ENCODE measurements at places on chromosomes 12 and 14. TPM values are rescaled to one million over a fixed set of nuclear protein-coding genes. Genes with fewer than 3 reads are reported as not detected.

The ACOT4 gene
- total RNA-seq: 6.5 TPM

DNA sequence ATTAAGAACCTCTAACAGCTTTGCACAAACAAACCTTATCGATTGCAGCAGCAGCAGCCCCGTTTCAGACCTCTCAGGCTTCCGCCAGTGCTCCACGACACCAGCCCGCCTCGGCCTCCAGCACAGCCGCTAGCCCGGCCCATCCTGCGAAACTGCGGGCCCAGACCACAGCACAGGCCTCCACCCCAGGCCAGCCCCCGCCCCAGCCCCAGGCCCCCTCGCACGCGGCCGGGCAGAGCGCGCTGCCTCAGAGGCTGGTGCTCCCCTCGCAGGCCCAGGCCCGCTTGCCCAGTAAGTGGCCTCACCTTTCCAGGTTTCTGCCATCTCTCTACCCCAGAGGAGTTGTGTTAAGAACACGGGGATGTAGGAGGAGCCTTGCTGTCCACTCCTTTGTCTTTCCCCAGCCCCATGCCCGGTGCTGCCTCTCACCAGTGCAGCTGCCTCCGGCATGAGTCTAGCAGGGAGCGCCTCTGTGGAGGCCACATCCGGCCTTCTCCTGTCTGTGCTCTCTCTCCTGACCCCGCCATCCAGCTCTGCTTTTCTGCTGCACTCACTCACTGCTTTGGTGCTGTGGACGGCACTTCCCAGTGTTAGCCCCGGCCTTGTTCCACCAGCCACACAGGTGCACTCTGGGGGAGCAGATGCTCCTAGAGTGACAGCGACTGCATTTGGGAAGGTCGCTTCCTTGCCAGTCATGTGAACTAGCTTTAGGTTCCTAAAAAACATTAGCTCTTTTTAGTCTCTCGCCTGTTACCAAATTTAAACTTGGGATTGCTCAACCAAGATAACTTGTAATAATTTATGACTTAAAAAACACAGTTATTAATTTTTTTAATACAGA, 71.5 kb downstream of the EP400 start:
- DNase-seq: no peak

- no peak for DNase-seq
Measured at GRCh38 chr12:126355346-126355745, 1290.1 kb downstream of the AACS start.

DNA sequence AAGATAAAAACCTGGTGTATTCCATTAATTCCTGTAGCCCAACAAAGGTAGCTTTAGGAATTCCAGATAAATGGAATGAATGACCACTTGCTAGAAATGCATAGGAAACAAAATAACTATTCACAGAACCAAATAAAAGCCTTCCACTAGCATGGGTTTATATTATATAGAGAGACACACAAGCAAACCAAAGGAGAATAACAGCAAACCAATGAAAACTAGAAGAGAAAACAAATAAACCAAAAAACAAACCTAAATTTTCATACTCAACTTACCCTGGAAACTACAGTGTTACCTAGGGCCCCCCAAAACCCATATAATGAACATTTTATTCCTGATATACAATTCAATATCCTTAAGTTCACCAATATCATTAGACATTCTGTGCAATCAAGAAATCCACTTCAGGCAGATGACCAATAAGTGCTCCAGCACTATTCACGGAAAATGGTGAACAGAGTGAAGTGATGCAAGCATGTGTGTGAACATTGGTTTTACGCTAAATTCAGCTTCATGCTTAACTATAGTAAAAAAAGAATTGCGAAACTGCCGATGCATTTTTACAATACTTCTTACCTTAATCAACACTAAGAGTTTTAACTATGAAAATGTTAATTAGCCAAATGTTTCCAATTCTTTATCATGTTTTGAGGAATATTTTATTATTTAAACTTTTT, 1108.4 kb upstream of the TMEM132C start:
- DNase-seq: no peak

GRCh38 chr12:12818701-12819100, 5.6 kb downstream of the DDX47 start:
- no peak for DNase-seq

GRCh38 chr12:63326260-63326659, 175.3 kb upstream of the AVPR1A start:
- DNase-seq: no peak

GRCh38 chr12:122062832-122063693, 15.5 kb upstream of the MLXIP start:
- no peak for DNase-seq

DNA sequence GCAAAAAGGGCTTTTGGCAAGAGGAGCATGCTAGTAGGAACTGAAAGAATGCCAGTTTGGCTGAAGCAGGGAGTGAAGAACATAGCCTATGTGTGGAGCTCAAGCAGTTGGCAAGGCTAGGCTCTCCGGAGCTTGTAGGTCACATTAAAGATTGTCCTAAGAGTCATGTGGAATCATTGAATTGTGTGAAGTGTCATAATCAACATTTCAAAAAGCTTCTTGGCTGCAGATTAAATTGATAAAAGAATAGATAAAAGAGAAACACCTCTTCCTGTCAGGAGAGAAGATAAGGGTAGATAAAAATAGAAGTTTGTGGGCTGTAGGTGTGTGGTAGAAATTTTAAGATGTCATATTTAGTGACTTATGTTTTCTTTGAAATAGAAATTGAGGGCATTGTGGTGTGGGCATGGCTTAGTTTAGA, 36.1 kb downstream of the CPSF6 start:
- no peak for DNase-seq

GRCh38 chr12:1811281-1811947, 9.0 kb upstream of the LRTM2 start:
- no peak for DNase-seq

DNA sequence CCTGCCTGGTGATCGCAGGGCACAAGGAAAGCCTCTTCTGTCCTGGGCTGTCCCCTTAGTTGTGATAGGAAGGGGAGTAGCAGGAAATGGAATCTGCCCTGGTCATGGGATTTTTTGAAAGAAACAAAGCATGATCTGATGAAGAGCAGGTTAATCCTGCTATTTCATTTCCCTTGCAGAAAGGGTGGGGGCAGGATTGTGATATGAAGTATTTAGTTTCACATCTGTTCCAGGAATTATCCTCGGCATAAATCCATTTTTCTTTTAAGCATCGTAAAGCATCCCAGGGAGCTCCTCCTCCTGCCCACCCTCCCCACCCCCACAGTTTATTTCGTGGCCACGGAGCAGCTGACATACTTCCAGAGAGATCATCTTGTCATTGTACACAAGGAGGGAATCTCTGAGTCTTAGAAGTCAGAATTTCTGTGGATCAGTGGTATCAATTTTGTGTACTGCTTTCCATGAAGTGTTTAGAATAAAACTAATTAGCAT, 53.1 kb downstream of the TGFB3 start:
- no peak for DNase-seq

DNA sequence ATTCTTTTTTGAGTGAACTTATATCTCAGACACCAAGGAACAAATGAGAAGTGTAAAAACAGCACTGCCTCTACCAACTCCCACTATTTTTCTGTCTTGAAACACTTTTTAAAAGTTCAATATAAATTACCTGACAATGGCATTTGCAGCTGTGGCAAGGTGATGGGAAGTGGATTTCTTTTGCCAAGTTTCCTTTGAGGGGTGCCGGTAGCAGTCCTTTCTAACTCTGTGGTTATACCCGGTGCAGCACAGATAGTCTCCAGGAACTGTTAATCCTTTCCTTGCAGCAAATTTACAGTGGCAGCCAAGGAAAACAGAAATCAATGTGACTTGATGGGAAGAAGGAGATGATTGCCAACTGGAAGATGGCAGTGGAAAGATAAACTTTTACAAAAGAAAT, 243.7 kb downstream of the BCAT1 start:
- no peak for DNase-seq

The CISTR gene
- not detected for total RNA-seq

GRCh38 chr14:52802597-52802996, 11.2 kb upstream of the GNPNAT1 start:
- no peak for DNase-seq

- DNase-seq: no peak
Measured at GRCh38 chr12:88493636-88494035, 86.6 kb downstream of the KITLG start.

The SLC25A47 gene
- total RNA-seq: not detected

DNA sequence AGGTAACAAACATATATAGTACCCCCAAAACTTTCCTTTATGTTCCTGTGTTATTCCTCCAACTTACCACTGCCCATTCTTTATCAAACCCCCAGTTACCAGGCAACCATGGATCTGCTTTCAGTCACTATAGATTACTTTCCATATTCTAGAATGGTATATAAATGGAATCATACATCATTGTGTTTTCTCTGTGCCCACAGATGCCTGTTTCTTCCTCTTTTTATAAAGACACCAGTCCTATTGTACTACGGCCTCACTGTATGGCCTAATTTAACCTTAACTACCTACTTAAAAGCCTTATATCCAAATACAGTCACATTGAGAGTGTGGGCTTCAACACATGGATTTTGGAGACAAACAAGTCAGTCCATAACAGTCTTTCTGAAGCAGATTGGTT, 2.6 kb downstream of the TAS2R14 start:
- no peak for DNase-seq

GRCh38 chr14:103724116-103724515, 8.5 kb downstream of the ZFYVE21 start:
- DNase-seq: peak; percentile 58

- no peak for DNase-seq
Measured at GRCh38 chr14:65961004-65961403, 525.2 kb upstream of the CCDC196 start.

The REC8 gene
- 17.8 TPM for total RNA-seq

GRCh38 chr12:95100264-95101190, 27.1 kb upstream of the NR2C1 start:
- DNase-seq: no peak

The MYH6 gene
- not detected for total RNA-seq

DNA sequence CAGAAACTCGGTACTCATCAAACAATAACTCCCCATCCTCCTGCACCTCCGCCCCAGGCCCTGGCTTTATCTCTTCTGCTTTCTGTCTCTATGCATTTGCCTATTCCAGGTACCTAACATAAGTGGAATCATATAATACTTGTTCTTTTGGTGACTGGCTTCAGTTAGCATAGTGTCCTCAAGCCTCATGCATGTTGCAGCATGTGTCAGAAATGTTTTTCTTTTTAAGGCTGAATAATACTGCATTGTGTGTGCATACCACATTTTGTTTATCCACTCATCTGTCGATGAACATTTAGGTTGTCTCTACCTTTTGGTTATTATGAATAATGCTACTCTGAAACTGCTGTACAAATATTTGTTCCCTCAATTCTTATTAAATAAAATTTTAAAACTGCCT, 117.1 kb downstream of the KICS2 start:
- no peak for DNase-seq

DNA sequence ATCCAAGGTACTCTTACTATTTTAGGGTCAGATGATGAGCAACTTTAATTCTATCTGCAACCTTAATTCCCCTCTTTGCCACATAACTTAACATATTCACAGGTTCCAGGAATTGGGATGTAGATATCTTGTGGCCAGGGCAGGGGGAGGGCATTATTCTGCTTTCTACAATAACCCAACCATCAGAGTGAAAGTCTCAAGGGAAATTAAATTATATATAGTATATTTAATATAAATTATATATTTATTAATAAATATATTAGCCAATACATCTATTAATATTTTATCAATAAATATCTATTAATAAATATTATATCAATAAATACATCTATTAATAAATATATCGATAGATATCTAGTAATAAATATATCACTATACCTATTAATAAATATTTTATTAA, 11.7 kb upstream of the RAB21 start:
- DNase-seq: no peak

GRCh38 chr14:61761557-61761956, 663 bp upstream of the SNAPC1 start:
- DNase-seq: no peak

The TMEM229B gene
- 1.8 TPM for total RNA-seq

The KRT6A gene
- total RNA-seq: 13.2 TPM

The CLEC1A gene
- 7.3 TPM for total RNA-seq

DNA sequence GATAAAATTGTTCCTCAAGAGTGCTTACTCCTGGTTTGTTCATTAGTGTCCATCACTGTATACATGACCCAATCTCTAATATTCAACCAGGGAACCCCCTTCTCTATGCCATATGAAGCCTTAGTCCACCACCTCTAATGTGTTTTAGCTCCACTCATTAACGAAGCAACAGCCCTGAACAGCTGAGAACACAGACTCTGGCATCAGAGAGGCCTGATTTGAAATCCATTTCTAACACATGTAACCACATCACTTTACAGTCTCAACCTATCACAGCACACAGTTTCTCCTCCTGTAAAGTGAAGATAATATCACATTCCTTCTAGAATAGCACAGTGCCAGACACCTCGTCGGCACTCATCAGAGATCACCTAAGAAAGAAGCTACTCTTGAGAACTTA, 64.3 kb downstream of the C2CD5 start:
- no peak for DNase-seq

DNA sequence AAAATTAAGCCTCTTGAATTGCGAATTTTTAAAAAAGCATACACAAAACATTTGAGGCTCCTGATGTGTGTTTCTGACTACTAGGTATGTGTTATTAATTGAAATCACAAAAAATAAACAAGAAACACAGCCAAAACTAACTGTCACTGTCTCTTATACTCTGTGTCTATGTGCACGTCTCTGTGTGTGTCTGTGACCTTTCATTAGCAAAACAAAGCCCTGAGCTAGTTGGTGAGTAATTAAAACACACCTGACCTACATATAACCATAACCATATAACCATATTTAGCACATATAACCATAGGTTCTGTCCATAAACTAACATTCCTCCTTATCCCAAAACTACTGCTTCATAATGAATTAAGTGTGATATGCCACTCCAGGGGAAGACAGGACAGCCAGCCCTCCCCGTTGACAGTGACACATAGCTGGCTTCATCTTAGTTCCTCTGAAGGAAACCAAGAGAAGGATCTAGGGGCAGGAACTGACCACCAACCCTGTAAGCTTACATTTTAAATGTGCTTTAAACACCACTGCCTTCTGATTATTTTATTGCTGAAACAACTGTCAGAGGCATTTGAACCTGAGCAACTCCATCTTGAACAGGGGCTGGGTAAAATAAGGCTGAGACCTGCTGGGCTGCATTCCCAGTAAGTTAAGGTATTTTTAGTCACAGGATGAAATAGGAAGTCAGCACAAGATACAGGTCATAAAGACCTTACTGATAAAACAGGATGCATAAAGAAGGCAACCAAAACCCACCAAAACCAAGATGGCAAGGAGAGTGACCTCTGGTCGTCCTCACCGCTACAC, 106.7 kb downstream of the PPP2R5E start:
- no peak for DNase-seq
